ENCODE measurements at places on chromosomes 2 and 18. TPM values are rescaled to one million over a fixed set of nuclear protein-coding genes. Genes with fewer than 3 reads are reported as not detected.
A peak's percentile ranks its signal among the peaks of the same experiment; 100 is the strongest.

GRCh38 chr2:38876407-38876806 lies 631 bp downstream of the MORN2 start:
- no peak for DNase-seq
- peaks cover 3% of the 10 kb centered on the region for H3K36me3 ChIP-seq
- H3K27me3 ChIP-seq = no peaks in the 10 kb centered on the region
- H3K4me1 ChIP-seq = peaks cover 20% of the 10 kb centered on the region
- H3K27ac ChIP-seq = peak overlapping the region; percentile 72
- peak overlapping the region; percentile 83 for H3K4me3 ChIP-seq

DNA sequence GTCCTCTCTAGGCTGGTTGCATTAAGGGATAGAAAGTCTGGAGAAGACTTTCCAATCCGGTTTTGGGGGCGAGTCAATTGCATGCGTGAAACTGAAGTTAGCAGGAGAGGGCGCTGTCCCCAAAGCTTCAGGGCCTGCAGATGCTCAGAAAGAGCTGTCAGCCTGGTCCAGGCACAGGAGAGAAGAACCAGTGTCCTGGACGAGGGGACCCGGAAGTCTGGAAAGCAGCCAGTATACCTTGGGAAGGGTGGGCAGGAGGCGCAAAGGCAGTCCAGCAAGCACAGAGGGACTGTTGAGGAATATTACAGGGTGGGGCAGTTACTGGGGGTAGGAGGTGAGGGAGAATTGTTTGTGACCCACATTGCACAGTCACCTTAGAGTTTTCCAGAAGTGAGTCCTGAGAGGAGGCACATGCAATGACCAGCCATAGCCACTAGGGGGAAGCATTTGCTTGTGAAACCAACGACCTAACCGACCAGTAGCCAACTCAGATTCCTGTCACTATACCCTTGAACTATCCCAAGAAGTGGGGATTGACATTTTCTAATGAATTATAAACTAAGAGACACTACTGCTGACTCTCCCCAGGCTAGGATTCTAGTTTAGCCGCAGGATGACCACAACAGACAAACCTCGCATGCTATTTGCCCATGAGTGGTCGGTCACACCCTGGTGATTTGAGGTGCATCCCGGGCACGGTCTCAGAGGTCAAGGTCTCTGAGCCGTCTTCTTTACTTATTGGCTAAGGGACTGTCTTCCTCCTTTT lies 172.8 kb downstream of the RDH14 start:
- no peaks in the 10 kb centered on the region for H3K36me3 ChIP-seq
- H3K27ac ChIP-seq = no peak overlapping the region
- H3K27me3 ChIP-seq = no peaks in the 10 kb centered on the region

GRCh38 chr2:150618245-150618895 lies 130.9 kb upstream of the RND3 start:
- H3K4me1 ChIP-seq = peaks cover 16% of the 10 kb centered on the region
- no peak overlapping the region for H3K4me3 ChIP-seq
- no peaks in the 10 kb centered on the region for H3K27me3 ChIP-seq
- DNase-seq = no peak

GRCh38 chr2:186887107-186888090 lies 38.4 kb upstream of the ZSWIM2 start:
- no peak overlapping the region for H3K27ac ChIP-seq
- peaks cover 3% of the 10 kb centered on the region for H3K4me1 ChIP-seq
- H3K36me3 ChIP-seq = no peaks in the 10 kb centered on the region
- DNase-seq = no peak

DNA sequence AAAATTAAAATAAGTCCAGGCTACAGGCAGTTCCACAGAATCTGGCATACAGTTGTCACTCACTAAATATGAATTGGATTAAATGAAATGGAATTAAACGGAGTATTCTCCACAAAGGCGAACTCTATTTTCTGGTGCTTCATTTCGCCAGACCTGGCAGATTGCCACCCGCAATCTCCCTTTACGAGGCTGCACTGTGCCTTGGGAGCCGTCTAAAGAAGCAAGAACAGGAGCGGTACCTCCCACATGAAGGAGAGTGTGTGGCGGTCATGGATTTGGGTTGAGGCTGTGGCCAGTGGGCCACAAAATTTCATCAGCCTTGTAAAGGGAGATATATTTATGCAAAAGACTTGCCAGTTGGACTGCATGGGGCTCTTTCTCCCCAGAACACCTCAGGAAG lies 151.0 kb downstream of the OSR1 start:
- no peaks in the 10 kb centered on the region for H3K36me3 ChIP-seq
- H3K4me3 ChIP-seq = no peak overlapping the region
- H3K4me1 ChIP-seq = no peaks in the 10 kb centered on the region
- H3K27me3 ChIP-seq = no peaks in the 10 kb centered on the region

- no peak overlapping the region for H3K27ac ChIP-seq
- H3K4me3 ChIP-seq = no peak overlapping the region
- H3K36me3 ChIP-seq = no peaks in the 10 kb centered on the region
- peaks cover 14% of the 10 kb centered on the region for H3K4me1 ChIP-seq
- DNase-seq = no peak
Observed at GRCh38 chr2:119225105-119225865, 1.7 kb downstream of the STEAP3 start.

DNA sequence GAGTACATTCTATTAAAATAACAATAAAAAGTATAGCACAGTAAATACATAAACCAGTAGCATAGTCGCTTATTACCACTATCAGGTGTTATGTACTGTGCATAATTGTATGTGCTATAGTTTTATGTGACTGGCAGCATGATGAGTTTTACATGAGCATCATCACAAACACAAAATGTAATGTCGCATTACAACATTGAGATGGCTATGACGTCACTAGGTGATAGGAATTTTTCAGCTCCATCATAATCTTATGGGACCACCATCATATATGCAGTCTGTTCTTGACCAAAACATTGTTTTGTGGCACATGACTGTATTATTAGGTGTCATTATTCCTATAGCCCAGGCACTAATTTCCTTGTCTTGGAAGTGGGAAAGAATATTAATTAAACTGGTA lies 48.6 kb downstream of the ZDBF2 start:
- H3K27me3 ChIP-seq = no peaks in the 10 kb centered on the region
- H3K4me1 ChIP-seq = no peaks in the 10 kb centered on the region
- no peak overlapping the region for H3K27ac ChIP-seq
- no peak for DNase-seq
- H3K36me3 ChIP-seq = no peaks in the 10 kb centered on the region

- no peak overlapping the region for H3K4me3 ChIP-seq
- H3K36me3 ChIP-seq = no peaks in the 10 kb centered on the region
- no peaks in the 10 kb centered on the region for H3K27me3 ChIP-seq
- peak overlapping the region; percentile 63 for H3K27ac ChIP-seq
- peaks cover 24% of the 10 kb centered on the region for H3K4me1 ChIP-seq
Observed at GRCh38 chr2:235643680-235644511, 150.1 kb downstream of the AGAP1 start.

DNA sequence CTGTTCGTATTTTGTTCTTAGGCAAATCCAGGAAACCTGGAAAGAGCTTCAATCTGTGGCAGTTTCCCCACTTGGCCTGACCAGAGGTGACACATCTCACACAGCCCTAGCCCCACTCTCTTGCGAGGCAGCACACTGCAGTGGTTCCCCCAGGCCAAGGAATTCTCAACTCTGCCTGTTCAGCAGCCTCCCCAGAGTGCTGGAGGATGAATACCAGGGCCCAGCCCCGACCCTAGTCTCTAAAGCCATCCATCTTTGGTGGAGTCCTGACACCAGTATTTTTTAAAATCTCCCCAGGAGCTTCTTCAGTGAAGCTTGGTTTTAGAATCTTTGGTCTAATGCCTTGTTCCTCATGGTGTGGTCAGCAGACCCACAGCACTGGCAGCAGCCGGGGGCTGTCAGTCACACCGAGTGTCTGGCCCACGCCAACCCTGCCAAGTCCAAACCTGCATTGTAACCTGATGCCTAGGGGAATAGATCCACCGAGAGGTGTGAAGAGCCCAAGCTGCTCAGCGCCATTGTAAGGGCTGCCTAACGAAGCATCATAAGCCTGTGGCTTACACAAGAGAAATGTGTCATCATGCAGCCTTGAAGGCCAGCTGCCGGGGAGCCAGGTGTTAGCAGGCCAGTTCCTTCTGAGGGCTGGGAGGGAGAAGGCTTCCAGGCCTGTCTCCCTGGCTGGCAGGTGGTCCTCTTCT lies 428.7 kb upstream of the ID2 start:
- H3K4me3 ChIP-seq = no peak overlapping the region
- no peak for DNase-seq
- no peaks in the 10 kb centered on the region for H3K4me1 ChIP-seq
- H3K27me3 ChIP-seq = no peaks in the 10 kb centered on the region
- H3K36me3 ChIP-seq = no peaks in the 10 kb centered on the region

DNA sequence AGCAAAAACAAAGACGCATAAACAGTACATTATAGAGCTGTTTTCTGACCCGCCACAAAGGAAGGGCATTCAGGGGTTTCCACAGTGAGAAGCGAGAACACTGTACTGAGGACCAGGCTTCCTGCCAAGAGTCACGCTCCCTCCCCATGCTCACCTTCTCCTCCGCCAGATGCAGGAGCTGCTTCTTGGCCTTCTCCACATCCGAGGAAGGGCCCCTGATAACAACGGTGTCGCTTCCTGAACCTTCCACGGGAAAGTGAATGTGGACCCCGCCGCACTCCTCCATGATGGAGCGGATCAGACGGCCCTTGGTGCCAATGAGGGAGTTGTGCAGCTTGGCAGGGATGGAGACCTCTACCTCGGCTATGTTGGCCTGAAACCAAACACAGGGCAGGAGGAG lies 53.8 kb downstream of the ANO7 start:
- H3K4me1 ChIP-seq = no peaks in the 10 kb centered on the region
- H3K36me3 ChIP-seq = peaks cover 64% of the 10 kb centered on the region
- no peak for DNase-seq
- H3K27ac ChIP-seq = no peak overlapping the region
- no peak overlapping the region for H3K4me3 ChIP-seq
- no peaks in the 10 kb centered on the region for H3K27me3 ChIP-seq

GRCh38 chr2:61135510-61135909 lies 26.5 kb upstream of the C2orf74 start:
- DNase-seq = no peak
- H3K27me3 ChIP-seq = no peaks in the 10 kb centered on the region

DNA sequence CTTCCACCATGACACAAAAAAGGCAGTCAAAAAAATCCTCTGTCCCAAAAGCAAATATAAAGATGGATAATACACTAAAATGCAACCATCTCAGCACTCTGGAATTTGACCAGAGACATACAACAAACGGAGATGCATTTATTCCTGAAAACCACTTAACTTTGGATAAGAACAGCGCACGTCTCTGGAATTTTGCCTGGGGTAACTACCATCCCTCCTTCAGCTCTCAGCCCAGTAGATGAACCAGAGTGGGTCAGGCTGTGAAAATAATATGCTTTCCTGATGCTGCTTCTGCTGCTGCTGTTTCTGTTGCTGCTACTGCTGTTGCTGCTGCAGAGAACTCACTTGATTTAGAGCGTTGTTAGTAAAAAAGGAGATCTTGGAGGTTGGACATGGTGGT lies 133.8 kb upstream of the ACVR2A start:
- H3K27me3 ChIP-seq = no peaks in the 10 kb centered on the region
- no peak overlapping the region for H3K4me3 ChIP-seq
- H3K4me1 ChIP-seq = no peaks in the 10 kb centered on the region

DNA sequence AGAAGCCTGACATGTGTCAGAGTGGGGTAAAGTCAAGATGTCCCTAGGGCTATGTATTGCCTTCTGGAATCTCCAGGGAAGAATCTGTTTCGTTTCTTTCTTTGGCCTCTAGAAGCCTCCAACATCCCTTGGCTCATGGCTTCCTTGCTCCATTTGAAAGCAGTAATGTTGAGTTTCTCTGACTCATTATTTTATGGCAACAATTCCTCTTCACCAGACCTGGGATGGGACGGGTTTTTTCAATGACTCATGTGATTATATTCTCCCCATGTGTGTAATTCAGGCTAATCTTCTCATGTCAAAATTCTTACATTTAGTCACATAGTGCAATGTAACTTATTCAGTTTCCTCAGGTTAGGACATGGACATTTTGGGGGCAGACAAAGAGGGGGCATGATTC lies 1038.6 kb downstream of the CBLN2 start:
- H3K27ac ChIP-seq = no peak overlapping the region
- no peaks in the 10 kb centered on the region for H3K4me1 ChIP-seq
- DNase-seq = no peak
- H3K4me3 ChIP-seq = no peak overlapping the region

DNA sequence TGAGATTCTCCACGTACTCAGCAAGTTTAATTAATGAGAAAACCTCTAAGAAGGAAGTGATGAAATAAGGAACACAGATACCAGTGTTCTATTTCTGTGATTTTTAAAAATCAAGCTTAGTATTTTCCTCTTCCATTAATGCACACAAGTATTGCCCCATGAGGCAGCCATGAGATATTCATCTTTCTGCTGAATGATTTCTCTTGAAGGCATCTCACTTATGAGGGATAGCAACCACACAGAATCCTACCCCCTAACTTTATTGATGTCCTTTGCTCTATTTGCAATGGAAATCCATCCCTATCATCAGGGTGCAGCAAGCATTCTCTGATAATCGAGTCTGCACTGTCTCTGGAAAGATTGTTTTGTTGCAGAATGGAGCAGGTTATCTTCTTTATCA lies 244.1 kb upstream of the NRP2 start:
- no peaks in the 10 kb centered on the region for H3K27me3 ChIP-seq
- no peaks in the 10 kb centered on the region for H3K36me3 ChIP-seq
- H3K27ac ChIP-seq = no peak overlapping the region
- DNase-seq = no peak

DNA sequence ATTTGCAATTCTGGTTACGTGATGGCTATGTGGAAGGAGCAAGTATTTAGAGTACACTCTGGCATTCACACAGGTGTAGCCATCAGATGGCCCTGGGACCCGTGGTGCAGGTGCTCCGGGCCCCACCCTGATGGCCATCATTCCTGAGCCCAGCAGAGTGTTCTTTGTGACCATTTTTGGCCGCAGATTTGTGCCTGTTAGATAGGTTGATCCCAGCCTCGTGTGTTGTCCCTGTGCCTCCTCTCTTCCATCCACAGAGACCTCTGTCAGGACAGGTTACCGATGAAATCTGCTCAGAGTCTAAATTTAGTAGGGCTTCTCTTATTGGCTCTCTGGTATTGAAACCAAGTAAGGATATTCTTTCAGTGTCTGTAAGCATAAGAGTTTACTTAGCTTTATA lies 33.9 kb downstream of the MAPRE2 start:
- no peak overlapping the region for H3K4me3 ChIP-seq
- no peak for DNase-seq
- no peaks in the 10 kb centered on the region for H3K27me3 ChIP-seq
- H3K4me1 ChIP-seq = no peaks in the 10 kb centered on the region

- H3K27me3 ChIP-seq = no peaks in the 10 kb centered on the region
- peak overlapping the region; percentile 64 for H3K4me3 ChIP-seq
- peaks cover 3% of the 10 kb centered on the region for H3K4me1 ChIP-seq
- peak overlapping the region; percentile 79 for H3K27ac ChIP-seq
- no peak for DNase-seq
- H3K36me3 ChIP-seq = no peaks in the 10 kb centered on the region
Observed at GRCh38 chr2:158796652-158797051, 1.5 kb downstream of the DAPL1 start.

GRCh38 chr2:221569425-221569845 lies 2.7 kb downstream of the EPHA4 start:
- peaks cover 15% of the 10 kb centered on the region for H3K4me1 ChIP-seq
- DNase-seq = no peak
- H3K27me3 ChIP-seq = no peaks in the 10 kb centered on the region
- H3K36me3 ChIP-seq = no peaks in the 10 kb centered on the region
- peak overlapping the region; percentile 13 for H3K4me3 ChIP-seq

PCARE gene
- not detected for total RNA-seq

CGREF1 gene
- 3.2 TPM for total RNA-seq

SOCS6 gene
- total RNA-seq = 18.8 TPM

CREG2 gene
- 0.67 TPM for total RNA-seq

HAT1 gene
- total RNA-seq = 29.0 TPM

FHOD3 gene
- 29.6 TPM for total RNA-seq

FAM237A gene
- total RNA-seq = not detected

RTP5 gene
- total RNA-seq = not detected

ASB18 gene
- total RNA-seq = not detected

RAB11FIP5 gene
- 19.6 TPM for total RNA-seq

L3MBTL4 gene
- total RNA-seq = 3.6 TPM

VWA3B gene
- not detected for total RNA-seq

DPYSL5 gene
- not detected for total RNA-seq

NAT8 gene
- not detected for total RNA-seq

OBSL1 gene
- 38.9 TPM for total RNA-seq

Data from esophagus squamous epithelium (tissue), 5 donors.